ENCODE measurements at places on chromosomes 5 and 9.

DNA sequence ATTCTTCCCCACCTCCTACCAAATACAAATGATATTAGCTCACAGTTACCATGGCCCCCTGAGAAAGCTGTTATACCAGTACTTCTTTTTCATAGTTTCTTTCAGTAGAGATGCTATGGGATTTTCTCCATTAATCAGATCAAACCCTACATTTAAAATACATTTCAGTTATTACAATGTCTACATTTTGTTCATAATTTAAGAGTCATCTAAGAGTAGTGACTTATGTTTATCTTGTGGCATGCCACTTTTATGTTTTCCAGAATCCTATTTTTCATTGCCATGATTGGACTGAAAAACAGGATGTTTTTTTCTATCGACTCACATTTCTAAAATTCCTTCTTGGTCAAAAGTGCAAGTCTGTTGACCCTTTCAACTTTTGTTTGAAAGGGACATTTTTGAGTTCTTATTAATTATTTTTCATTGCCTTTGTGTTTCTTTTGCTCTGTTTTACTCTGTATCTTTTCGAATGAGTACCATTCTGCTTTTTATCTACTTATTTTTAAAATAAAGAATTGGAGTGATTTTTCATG lies 77.4 kb upstream of the ANXA1 start:
- DNase-seq: no peak

DNA sequence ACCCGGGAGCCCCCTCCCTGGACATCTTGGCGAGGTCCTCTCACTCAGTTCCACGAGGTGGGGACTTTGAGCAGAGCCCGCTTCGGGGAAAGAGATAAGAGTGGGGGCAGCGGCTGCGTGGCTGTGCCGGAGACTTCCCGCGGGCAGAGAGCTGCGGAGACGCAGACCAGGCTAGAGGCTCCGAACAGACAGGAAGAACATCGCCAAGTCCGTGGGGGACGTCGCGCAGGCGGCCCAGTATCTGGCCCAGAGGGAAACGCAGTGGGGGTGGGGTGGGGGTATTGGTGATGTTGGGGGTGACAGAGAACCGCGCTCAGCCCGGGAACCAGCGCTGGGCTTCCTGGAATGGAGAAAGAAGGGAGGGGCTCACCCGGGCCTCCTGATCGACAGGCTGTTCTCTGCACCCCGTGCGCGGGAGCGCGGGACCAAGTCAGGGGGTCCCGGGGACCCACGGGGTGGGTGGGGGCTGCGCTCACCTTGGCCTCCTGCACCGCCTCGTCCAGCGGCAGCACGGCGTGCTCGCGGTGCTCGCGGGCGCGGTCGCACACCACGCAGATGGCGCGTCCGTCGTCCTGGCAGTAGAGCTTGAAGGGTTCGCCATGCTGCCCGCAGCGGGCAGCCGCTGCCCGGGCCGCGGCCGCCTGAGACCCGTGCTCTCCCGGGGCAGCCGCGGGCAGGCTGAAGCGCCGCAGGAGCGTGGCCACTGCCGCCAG lies 727 bp downstream of the TRIM7 start:
- DNase-seq: no peak

DNA sequence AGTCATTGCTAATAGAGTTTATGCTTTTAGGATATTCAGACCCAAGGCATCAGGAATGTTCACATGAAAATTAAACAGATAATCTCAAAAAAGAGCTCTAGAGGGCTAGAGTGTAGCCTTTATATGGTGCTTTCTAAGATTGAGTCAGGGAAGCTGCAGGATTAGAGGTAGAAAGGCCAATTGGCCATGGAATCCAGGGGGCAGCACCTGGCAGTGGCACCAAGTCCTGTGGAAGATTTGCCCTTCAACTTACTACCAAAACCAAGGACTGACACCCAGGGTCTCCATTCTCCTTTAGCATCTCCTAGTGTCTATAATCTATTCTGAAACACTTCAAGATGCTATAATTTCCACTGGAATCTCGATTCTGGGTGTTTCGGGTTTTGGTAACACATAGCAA lies 112.4 kb downstream of the ACER2 start:
- DNase-seq: no peak

GRCh38 chr5:154421868-154422267 lies 23.9 kb upstream of the SAP30L start:
- DNase-seq: no peak

DNA sequence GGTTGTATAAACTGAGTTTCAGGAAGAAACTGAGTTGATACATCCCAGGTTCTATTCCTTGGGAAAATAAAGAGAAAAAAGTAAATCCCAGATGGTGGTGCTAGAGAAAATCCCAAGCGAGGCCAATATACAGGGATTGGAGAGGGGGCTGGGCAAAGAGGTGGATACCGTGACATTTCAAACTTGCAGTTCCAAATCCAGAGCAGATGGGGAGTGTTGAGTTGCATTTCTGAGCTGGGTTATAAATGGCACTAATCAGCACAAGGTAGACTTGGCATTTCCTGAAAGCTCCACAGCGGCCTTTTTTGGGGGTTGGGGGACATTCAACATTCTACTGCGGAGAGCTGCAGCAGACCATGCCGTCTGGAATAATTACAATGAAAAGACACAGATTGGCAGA lies 224.4 kb downstream of the NXNL2 start:
- DNase-seq: no peak
